ENCODE measurements at places on chromosomes 7 and 10.
A peak's percentile ranks its signal among the peaks of the same experiment; 100 is the strongest.

GRCh38 chr7:95503271-95504131 is 17.8 kb downstream of the ASB4 start:
- DNase-seq = no peak

DNA sequence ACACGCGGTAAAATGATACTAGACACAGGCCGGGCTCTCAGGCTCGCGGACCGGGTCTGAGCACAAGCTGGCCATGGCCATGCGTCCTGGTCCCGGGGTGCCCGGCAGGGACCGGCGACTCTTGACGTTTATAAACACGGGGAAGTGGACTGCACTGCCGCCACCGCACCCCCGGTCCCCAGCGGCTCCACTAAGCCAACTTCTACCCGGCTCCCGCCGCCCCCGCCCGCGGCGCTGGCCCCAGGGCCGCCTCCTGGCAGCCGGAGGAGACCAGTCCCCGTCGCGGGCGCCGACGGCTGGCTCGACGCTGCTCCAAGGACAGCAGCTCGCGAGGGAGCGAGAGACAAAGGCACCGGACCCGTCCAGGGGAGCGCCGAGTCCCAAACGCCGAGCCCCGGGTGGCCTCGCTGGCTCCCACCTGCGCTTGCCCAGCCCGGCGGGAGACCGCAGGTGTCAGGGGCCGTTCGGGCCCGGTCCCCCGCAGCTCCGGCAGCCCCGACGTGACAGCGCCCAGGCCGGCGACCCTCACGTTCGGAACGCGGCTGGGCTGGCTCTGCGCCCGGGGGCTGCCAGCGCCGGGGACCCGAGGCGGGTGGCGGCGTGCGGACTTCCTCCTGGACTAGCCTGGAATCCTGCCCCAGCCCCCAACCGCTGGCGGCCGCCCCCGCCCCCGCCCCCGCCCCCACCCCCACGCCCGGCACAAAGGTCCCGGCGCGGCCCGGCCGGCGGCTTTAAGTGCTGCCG is 517 bp downstream of the ITGB1 start:
- DNase-seq = peak; percentile 30

DNA sequence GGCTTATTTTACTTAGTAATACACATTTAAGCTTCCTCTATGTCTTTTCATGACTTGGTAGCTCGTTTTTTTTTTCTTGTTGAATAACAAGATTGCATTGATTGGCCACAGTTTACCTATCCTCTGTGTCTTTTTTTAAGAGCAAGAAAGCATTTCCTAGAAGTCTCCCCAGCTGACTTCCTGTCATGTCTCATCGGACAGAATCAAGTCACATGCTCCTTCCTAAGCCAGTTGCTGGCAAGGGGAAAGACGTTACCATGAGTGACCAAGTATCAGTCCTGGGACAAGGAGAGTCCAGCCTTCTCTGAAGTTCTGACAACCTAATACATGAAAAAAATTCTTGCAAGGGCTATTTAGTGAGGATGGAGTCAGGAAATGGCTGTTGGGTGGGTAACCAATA is 24.9 kb upstream of the SFRP5 start:
- peak; percentile 26 for DNase-seq

GRCh38 chr10:71052076-71052660 is 160.2 kb upstream of the UNC5B start:
- no peak for DNase-seq

- DNase-seq = no peak
Observed at GRCh38 chr7:76392531-76393115, 16.9 kb downstream of the SSC4D start.

DNA sequence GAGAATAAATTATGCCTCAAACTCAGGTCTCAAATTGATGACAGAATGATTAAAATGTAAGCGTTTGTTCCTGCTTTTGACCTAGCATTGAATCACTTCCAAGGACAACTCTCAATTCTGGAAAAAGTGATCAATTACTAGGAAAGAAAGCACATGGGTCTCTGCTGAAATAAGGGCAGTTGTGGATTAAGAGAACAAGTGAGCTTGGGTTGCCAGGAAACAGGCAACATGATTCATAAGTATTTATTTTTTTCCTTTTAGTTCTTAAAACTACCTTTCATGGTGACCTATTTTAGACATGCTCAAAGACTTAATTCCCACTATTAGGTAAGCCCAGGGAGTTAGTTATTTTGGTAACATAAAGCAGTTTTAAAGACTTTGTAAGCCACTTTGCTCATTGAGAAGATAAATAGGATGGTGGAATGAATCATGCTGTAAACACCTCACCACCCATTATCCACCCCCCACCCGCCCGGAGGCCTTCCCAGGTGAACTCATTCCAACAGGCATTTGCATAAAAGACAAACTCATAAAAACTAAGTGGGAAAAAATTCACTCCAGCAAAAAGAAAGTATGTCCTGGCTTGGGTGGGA is 728.3 kb downstream of the SORCS1 start:
- no peak for DNase-seq

- DNase-seq = no peak
Observed at GRCh38 chr7:157949711-157950110, 612.9 kb downstream of the DNAJB6 start.

GRCh38 chr7:121796381-121796780 is 76.6 kb upstream of the PTPRZ1 start:
- DNase-seq = no peak

GRCh38 chr7:99086532-99086931 is 57.4 kb downstream of the SMURF1 start:
- no peak for DNase-seq

GRCh38 chr7:13841284-13841683 is 148.2 kb downstream of the ETV1 start:
- no peak for DNase-seq

- DNase-seq = no peak
Observed at GRCh38 chr7:114364151-114364550, 50.5 kb upstream of the FOXP2 start.

DNA sequence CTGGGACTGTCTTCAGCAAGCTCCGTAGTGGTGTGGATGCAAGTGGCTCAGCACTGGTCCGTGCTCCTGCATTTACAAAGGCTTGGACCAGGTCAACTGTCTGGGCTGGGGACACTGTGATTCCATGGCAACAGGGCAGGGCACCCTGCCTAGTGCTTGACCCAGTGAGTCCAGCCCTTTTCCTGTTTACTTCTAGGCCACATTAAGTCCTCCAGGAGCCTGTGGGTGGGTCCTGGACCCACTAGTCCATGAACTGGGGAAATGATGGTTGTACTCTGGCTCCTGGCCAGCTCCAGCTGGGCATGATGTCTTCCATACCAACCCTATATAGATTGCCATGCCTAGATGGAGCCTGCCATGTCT is 152.0 kb downstream of the RPS24 start:
- no peak for DNase-seq

GRCh38 chr7:26035552-26035951 is 116.4 kb upstream of the NFE2L3 start:
- DNase-seq = no peak

GRCh38 chr7:45579391-45579801 is 5.2 kb downstream of the ADCY1 start:
- no peak for DNase-seq

GRCh38 chr7:27947586-27948278 is 207.8 kb downstream of the TAX1BP1 start:
- no peak for DNase-seq

- DNase-seq = no peak
Observed at GRCh38 chr7:91379991-91380390, 115.8 kb downstream of the FZD1 start.

- DNase-seq = no peak
Observed at GRCh38 chr10:43598446-43598845, 7.8 kb upstream of the ZNF485 start.

GRCh38 chr7:125636320-125636962 is 706.8 kb upstream of the POT1 start:
- no peak for DNase-seq

GRCh38 chr10:45000752-45001380 is at the start of gene ZNF22:
ZNF22 (plus strand) TSS chr10:45000923; CDS start chr10:45003369, 2,446 bp downstream.
- peak; percentile 75 for DNase-seq

- no peak for DNase-seq
Observed at GRCh38 chr10:132203256-132204077, 16.7 kb downstream of the DPYSL4 start.

- no peak for DNase-seq
Observed at GRCh38 chr7:50851451-50851850, 68.8 kb upstream of the GRB10 start.

- DNase-seq = no peak
Observed at GRCh38 chr7:43198599-43199090, 86.2 kb downstream of the HECW1 start.

DNA sequence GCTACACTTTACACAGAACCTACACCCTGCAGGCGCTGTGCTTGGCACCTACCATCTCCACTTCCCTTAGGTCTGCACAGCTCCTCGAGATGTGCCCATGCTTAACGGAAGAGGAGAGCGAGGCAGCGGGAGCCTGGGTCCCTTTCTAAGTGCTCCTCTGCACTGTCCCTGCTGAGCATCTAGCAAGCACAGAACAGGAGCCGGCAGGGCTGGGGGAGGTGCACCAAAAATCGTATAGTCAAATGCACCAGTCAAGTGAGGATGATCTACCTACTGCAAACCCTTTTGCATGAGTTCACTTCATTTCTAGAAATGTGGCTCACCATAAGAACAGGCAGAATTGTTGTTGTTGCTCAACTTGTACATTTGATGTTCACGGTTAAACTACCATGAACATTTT is 267.7 kb downstream of the TNS3 start:
- no peak for DNase-seq
